ENCODE measurements at places on chromosomes 5 and 9. TPM values are rescaled to one million over a fixed set of nuclear protein-coding genes. Genes with fewer than 3 reads are reported as not detected.

The C9 gene
- total RNA-seq = not detected

The ACTBL2 gene
- not detected for total RNA-seq

The PCDHA9 gene
- 0.20 TPM for total RNA-seq

The PGM5 gene
- total RNA-seq = 25.0 TPM

The INSL4 gene
- not detected for total RNA-seq

The INSYN2B gene
- 0.17 TPM for total RNA-seq

The HINT1 gene
- 147 TPM for total RNA-seq

The DCAF12 gene
- 31.6 TPM for total RNA-seq

The SHOC1 gene
- total RNA-seq = not detected

The TMEM252 gene
- total RNA-seq = not detected

The NTRK2 gene
- total RNA-seq = 0.98 TPM

The CSF1R gene
- 48.7 TPM for total RNA-seq

The SPAAR gene
- 13.5 TPM for total RNA-seq

The ANKRD31 gene
- 0.14 TPM for total RNA-seq

The EDIL3 gene
- total RNA-seq = 42.4 TPM

The CDH18 gene
- total RNA-seq = not detected

The CLIC3 gene
- 80.7 TPM for total RNA-seq

The IGFBPL1 gene
- total RNA-seq = 0.87 TPM

The PDE6A gene
- 0.09 TPM for total RNA-seq

The DAB2 gene
- 145 TPM for total RNA-seq

The TXNDC8 gene
- total RNA-seq = not detected

The ACSL6 gene
- 0.98 TPM for total RNA-seq

The TERT gene
- total RNA-seq = not detected

The CSNK1A1 gene
- 191 TPM for total RNA-seq

The HRCT1 gene
- total RNA-seq = 10.8 TPM

The PAXX gene
- 53.1 TPM for total RNA-seq

The PCDHB2 gene
- total RNA-seq = 3.8 TPM

The BAAT gene
- 1.0 TPM for total RNA-seq

The CATSPER3 gene
- 0.87 TPM for total RNA-seq

The MPDZ gene
- total RNA-seq = 37.8 TPM

The PDE8B gene
- 4.9 TPM for total RNA-seq

The FOXI1 gene
- not detected for total RNA-seq

The SLC6A18 gene
- total RNA-seq = not detected

The GHR gene
- total RNA-seq = 6.6 TPM

The CCDC180 gene
- total RNA-seq = 4.0 TPM

The FGF1 gene
- total RNA-seq = 1.8 TPM

The PNPLA7 gene
- 13.7 TPM for total RNA-seq

The FBP1 gene
- 357 TPM for total RNA-seq

The AK6 gene
- 31.4 TPM for total RNA-seq

The PPP3R2 gene
- total RNA-seq = not detected

The PTAR1 gene
- total RNA-seq = 48.9 TPM

The IFNB1 gene
- total RNA-seq = not detected

The PARP8 gene
- 52.3 TPM for total RNA-seq

The MRPL50 gene
- total RNA-seq = 9.8 TPM

The C5orf24 gene
- 44.9 TPM for total RNA-seq

The WNT8A gene
- not detected for total RNA-seq

The ZDHHC12 gene
- total RNA-seq = 28.2 TPM

The MTRR gene
- 116 TPM for total RNA-seq

The TAS2R1 gene
- total RNA-seq = not detected

The SUSD3 gene
- total RNA-seq = 4.8 TPM

The CLPTM1L gene
- total RNA-seq = 153 TPM

The ZNF366 gene
- total RNA-seq = 12.2 TPM

The FOXD4L5 gene
- 0.41 TPM for total RNA-seq
